ENCODE measurements at places on chromosomes 4 and X.

- no peak for DNase-seq
Measured at GRCh38 chrX:10010686-10011085, 43.5 kb downstream of the CLDN34 start.

GRCh38 chr4:16942491-16942890 lies 44.0 kb upstream of the LDB2 start:
- DNase-seq = no peak

DNA sequence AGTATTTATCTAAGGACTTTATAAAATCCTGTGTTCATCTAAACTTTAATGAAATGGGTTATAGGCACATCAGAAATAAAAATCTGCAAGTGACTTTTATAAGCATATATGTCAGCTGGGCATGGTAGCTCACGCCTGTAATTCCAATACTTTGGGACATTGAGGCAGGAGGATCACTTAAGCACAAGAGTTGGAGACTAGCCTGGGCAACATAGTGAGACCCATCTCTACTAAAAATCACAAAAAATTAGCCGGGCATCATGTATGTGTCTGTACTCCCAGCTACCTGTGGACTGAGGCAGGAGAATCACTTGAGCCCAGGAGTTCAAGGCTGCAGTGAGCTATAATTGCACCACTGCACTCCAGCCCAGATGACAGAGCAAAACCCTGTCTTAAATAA lies 20.9 kb downstream of the TBC1D9 start:
- no peak for DNase-seq

DNA sequence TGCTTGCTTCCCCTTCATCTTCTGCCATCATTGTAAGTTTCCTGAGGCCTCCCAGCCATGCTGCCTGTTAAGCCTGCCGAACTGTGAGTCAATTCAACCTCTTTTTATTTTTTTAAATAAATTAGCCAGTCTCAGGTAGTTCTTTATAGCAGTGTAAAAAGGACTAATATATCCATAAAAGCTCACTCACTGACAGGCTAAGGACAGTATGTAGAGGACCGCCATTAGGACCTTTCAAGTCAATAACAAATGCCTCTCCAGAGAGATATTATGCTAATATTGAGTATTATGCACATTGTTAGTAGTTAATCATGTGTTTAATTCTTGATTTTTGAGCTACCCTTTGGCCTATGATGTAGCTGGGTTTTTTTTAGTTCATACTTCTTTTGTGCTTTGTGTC lies 62.6 kb upstream of the GYPA start:
- DNase-seq = no peak

DNA sequence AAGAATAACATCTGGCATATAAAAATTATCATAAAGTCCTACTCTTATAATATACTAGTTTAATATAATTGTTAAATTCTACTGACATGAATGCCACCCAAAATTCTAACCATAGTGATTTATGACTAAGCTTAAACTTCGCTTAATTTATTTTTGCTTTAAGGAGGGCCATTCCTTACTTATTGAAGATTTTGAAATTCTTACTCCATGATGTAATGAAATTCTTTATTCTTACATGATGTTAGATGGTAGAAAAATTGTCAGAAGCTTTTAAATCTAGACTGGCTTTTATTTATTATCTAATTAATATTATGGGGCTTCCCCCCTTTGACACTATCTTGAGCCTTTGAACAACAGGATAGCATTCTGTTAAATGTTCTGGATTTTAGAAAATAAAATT lies 19.5 kb upstream of the SUPT20HL2 start:
- DNase-seq = no peak

DNA sequence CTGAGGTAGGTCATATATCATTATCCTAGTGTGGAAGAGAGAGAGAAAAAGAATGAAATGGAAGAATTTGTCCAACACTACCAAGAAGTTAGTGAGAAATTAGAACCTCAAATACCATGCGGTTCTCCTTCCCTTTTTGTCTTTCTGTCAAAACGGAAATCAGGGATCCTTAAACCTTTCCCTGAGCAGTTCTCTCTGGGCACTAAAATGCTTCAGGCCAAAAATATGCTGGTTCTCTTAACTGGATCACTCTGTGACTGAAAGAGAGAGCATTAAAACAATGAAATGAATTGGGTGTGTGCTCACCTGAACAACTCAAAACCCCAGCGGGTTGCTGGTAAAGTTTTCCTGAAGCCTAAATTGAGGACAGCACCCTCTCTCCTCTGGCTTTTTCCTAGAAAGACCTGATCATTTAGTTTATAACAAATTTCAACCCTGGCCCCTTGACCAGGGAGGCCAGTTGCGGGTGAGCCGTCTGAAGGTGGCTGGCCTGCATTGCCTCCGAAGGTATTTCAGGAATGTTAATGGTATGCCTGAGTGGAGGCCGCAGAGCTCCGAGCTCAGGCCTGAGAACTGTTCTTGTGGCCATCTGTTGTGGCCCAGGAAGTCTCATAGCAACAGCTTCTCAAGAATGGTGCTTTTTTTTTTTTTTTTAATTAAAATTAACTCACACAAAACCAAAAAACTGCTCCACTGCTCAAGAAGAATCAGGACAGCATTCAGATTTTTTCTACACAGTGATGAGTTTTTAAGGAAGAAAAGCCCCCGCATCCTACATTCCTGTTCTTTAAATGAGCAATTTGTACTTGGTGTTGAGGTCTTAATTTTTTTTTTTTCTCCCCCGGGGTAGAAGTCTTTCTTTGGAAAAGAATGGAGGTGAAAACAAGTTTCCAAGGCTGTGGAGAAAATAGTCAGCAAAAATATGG lies 155.1 kb downstream of the SHROOM3 start:
- no peak for DNase-seq

GRCh38 chr4:6452116-6452896 lies 20.1 kb downstream of the PPP2R2C start:
- DNase-seq = no peak

- no peak for DNase-seq
Measured at GRCh38 chr4:53313510-53313909, 52.4 kb downstream of the SCFD2 start.

Measured in thoracic aorta (tissue), 2 donors.